Cardiac muscle cell (in vitro differentiated cells and primary cell): ENCODE measurements at places on chromosomes 5 and 9.

DNA sequence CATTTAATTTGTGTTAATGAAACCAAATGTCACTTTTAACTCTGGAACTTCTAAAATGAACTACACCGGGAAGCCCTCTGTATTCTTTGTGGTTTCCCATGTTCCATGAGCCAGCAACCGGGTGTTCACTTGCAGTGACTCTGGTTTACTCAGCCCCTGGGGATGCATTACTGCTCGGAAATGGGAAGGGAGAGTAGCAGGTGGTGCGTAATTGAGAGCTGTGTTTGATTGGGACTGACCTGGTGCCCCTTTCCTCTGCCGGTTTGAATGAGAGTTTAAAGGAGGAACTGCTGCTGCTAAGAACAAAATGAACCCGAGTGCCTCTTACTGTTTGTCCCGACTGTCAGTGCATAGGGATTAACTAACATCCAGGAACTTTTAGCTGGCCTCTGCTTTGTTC, 100.1 kb upstream of the DHFR start:
- no peak for DNase-seq

GRCh38 chr5:60687927-60688720, 11.8 kb downstream of the DEPDC1B start:
- DNase-seq, result no peak

GRCh38 chr5:98490348-98490747, 283.1 kb upstream of the RGMB start:
- DNase-seq, result no peak

- peak; percentile 39 for DNase-seq
Measured at GRCh38 chr9:98380065-98380681, 124.7 kb upstream of the TBC1D2 start.

DNA sequence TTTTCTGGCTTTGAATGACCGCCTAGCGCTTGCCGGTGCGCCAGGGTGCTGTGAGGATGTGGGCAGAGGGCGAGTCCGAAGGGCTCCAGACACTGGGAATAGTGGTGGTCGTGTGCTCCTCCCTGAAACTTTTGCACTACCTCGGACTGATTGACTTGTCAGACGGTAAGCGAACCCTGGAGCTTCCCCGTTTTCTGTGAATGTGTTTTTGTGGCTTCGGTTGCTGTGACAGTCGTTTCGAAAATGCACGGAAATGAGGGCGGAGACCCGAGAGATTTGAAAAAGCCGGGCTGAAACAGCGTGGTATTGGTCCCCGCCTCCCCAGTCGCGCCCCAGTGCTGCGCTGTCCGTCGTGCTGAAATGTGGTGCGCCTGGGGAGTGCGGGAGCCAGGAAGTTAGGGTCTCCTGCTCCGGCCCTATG, 102.5 kb upstream of the GABRP start:
- peak; percentile 87 for DNase-seq

DNA sequence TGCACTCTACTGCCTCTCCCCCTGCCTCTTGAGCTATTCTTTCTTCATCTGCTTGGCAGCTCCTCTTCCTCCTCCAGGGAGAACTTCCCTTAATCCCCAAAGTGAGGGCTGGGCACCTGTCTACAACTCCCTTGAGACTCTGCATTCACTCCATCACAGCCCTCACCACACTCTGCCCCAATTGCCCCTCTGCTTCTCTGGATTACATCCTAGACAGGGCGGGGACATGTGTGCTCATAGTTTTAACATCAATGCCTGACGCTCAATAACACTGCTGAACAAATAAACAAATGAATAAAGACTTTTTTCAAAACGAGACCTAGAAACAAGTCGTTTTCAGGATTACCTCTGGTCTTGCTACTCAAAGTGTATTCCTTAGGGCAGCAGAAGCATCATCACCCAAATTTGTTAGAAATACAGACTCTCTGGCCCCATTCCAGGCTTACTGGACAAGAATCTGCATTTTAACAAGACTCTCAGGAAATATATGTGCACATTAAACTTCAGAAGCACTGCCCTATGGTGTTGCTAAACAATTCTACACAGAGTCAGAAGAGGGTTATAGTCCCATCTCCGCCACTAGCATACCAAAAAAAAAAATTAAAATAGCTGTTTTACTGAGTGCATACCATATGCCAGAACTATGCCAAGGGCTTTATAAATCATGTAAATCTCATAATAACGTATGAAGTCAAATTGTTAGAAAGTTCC, 115.6 kb downstream of the CDK5RAP2 start:
- no peak for DNase-seq

DNA sequence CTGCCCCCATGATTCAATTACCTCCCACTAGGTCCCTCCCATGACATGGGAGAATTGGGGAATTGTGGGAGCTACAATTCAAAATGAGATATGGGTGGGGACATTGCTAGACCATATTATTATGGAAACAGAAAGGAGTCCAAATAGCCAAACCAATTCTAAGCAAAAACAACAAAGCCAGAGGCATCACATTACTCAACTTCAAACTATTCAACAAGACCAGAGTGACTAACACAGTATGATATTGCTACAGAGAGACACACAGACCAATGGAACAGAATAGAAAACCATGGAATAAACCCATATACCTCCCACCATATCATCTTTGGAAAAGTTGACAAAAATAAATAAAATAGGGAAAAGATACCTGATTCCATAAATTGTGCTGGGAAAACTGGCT, 710.5 kb upstream of the CDH9 start:
- DNase-seq, result peak; percentile 1

DNA sequence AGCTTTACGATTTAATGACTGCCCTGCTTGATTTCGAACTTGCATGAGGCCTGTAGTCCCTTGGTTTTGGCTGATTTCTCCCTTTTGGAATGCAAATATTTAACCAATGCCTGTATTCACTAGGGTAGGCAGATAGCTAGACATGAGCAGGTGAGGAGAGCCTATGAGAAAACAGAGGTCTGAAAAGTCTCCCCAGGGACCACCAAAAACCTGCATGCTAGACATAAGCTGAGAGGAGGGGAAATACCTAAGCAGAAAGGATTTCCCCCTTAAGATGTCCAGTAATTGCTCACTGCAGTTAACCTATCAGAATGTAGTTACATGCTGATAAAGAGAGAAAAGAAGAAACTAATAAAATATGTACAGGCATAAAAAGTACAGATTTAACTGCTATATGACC, 667.4 kb upstream of the SEMA6A start:
- DNase-seq, result no peak

DNA sequence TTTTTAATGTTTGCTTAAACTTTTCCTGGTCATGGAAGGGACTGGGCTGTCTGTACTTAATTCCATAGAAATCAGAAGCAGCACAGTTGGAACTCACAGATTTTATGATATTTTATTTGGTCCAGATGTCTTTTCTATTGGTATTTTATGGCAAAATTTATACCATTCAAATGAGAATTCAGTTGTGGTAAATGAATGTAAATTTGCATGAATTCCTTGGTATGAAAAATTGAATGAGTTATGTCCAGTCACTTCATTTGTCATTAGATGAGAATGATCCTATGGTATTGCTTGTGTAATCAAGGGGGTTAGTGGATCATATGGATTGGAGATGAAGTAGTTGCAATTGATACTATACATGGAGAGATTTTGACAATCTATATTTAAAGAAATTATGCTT, 188.0 kb downstream of the KDM4C start:
- DNase-seq, result no peak

DNA sequence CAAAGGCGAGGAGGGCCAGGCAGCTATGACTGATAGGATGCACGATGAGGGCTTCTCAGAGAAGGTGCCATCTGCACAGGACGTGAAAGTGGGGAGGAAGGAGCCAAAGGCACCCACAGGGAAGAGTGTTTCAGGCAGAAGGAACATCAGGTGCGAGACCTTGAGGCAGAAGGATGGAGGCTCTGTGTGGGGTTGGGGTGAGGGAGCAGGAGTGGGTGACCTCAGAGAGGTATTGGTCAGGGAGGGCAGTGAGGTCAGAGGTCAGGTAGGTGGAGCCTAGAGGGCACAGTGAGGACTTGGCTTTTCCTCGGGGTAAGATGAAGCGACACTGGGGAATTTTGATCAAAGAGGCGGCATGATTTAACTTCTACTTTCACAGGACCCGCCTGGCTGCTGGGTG, 64.7 kb upstream of the XPA start:
- no peak for DNase-seq

GRCh38 chr9:133977421-133978201, 14.5 kb downstream of the VAV2 start:
- no peak for DNase-seq

DNA sequence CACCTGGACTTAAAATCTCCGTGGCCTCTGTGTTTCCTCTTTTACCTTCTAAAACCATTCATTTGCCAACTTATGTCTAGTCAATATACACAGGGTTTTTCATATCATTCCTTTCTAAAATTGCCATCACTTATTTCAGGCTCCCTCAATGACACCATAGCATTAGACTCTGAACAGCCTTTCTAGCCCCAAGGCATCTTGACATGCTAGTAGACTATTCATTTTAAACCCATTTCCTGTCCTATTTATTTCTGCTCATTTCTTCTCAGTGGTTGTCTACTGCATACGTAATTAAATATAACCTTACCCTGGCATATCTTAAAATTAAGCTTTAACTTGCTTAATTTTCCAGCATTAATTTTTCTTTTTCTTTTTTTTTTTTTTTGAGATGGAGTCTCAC, 83.2 kb downstream of the PHAX start:
- DNase-seq, result no peak

DNA sequence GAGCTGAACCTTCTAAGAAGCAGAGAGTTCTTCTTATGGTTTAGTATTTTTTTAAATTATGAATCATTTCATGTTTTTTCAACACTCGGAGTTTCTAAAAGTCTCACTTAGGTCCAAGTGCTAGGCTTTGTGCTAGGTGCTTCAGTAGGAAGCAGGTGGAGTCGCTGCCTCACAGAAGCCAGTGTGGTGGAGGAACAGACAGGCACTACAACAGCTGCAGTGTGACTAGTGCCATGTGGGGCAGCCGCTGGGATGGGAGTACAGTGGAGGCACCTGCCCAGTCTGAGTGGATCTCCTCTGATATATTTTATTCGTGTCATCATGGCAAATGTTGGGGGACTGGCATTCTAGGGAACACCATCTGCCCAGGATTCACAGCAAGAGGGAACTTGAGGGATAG, 15.3 kb downstream of the PCDHGC5 start:
- no peak for DNase-seq

GRCh38 chr5:123273984-123274383, 149.2 kb downstream of the CEP120 start:
- DNase-seq, result no peak

- no peak for DNase-seq
Measured at GRCh38 chr5:164532235-164532900, 1026.9 kb downstream of the MAT2B start.

DNA sequence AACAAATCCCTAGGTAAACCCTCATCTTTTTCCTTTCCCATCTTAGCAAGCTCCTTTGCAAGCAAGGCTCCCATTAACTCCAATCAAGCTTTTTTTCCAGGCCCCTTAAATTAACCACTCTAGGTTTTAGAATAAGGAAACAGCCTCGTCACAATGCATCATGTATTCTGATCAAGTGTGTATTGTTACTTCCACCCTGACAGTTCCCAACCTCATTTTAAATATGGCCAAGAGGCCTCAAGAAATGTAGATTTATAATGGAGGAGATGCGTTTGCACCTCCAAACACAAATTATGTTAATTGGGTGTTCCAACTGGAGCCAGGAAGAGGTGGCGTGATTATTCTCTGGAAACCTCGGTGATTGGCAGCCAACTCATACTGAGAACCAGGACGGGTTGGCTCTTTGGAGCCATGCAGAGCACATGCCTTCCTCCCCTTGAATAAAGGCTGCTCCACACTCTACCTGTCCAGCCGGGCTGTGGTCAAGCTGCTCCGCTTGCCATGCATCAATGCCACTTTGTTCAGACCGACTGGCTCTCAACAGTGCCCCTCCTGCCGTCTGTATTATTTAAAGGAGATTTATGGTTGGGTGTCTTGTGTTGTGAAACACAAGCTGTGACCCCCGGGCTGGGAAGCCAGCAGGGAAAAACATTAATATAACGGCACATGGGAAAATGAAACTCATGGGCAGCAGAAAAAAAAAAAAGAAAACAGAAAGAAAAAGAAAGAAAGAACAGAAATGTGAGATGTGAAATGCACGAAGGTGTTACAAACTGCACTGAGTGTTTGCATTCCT, 191.1 kb downstream of the EBF1 start:
- DNase-seq, result no peak

GRCh38 chr5:168299372-168299771, 7.9 kb downstream of the WWC1 start:
- no peak for DNase-seq

- DNase-seq, result peak; percentile 71
Measured at GRCh38 chr5:133247881-133248624, 196.2 kb downstream of the HSPA4 start.

DNA sequence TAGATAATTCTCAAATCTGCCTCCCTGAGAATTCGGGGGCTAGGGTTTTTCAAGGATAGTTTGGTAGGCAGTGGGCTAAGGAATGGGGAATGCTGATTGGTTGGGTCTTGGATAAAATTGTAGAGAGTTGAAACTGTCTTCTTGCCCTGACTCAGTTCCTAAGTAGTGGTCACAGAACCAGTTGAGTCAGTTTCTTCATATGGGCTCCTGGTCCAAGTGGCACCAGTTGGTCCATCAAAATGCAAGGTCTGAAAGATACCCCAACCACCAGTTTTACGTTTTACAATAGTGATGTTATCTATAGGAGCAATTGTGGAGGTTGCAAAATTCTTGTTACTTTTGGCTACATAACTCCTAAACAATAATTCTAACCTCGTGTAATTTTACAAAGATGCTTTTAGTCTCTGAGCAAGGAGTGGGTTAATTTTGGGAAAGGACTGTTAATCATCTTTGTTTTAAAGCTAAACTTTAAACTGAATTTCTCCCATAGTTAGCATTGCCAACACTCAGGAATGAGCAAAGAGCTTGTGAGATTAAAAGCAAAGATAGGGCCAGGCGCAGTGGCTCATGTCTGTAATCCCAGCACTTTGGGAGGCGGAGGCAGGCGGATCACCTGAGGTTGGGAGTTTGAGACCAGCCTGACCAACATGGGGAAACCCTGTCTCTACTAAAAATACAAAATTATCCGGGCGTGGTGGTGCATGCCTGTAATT, 7.7 kb downstream of the CDK7 start:
- no peak for DNase-seq

GRCh38 chr5:116361171-116361967, 213.3 kb downstream of the SEMA6A start:
- DNase-seq, result peak; percentile 55

DNA sequence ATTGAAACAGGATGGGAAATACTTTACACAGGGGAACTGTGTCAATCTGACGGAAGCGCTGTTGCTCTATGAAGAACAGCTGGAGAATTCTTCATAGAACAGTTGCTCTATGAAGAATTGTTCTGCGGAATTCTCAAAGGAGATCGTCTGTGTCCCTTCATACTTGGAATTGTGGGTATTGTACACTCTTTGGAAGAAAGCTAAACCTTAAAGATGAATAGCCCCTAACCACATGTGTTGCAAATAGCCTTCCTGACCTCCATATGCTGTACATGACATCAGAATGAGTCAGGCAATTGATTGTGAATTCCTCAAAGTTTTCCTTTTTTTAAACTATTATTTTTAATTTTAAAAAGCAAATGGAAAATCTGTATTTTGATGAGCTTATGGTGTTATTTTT, 15.6 kb downstream of the NIM1K start:
- DNase-seq, result no peak
